ENCODE measurements at places on chromosomes 13 and 19. TPM values are rescaled to one million over a fixed set of nuclear protein-coding genes. Genes with fewer than 3 reads are reported as not detected.

TMEM145 gene
- 0.17 TPM for total RNA-seq

- no peak for DNase-seq
These were observed 6.4 kb downstream of the NFIX start for GRCh38 chr19:13001502-13002165.

DNA sequence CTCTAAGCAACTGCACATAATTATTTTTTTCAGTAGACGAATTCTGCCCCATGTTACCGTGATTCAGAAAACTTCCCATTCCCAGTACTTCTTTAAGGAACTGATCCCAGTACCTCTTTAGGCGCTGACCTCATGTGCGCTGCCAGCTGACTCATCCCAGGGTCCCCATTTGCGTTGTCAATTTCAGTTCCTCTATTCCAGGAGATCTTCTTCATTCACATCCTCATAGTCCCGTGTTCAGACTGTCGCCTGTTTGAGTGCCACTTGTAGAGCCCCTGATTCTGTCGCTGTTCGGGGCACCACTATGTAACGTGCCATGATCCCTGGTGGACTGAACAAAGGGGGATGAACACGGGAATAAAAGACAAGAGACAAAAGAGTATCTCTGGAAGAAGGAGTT lies 16.4 kb downstream of the FPR3 start:
- no peak for DNase-seq

GRCh38 chr13:42707048-42707447 lies 74.3 kb upstream of the FAM216B start:
- DNase-seq: no peak

All from NCI-H460 (cell line).